GM12878 (cell line): ENCODE measurements at places on chromosomes 5 and 9. TPM values are rescaled to one million over a fixed set of nuclear protein-coding genes. Genes with fewer than 3 reads are reported as not detected.
A peak's percentile ranks its signal among the peaks of the same experiment; 100 is the strongest.

DNA sequence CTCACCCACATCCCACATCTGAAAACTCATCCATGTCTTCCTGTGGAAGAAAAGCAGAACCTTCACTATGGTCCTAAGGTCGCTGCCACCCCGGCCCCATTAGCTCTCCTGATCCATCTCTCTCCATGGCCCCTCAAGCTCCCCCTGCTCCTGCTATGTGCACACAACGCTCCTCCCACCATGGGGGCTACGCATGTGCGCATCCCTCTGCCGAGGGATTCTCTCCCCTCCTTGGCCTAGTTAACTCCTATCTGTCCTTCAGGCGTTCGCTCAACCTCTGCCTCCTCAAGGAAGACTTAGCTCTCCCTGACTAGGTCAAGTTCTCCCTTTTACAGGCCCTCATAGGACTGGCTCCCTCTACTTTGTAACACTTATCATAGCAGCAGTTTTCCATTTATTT is 9.8 kb downstream of the AKNA start:
- H3K27me3 ChIP-seq = no peaks in the 10 kb centered on the region
- H3K4me3 ChIP-seq = no peak overlapping the region
- peaks cover 39% of the 10 kb centered on the region for H3K36me3 ChIP-seq
- H3K4me1 ChIP-seq = peaks cover 31% of the 10 kb centered on the region
- H3K27ac ChIP-seq = no peak overlapping the region

GRCh38 chr5:97628031-97628430 is 445.0 kb upstream of the RIOK2 start:
- H3K27me3 ChIP-seq = no peaks in the 10 kb centered on the region
- H3K27ac ChIP-seq = no peak overlapping the region
- no peaks in the 10 kb centered on the region for H3K4me1 ChIP-seq
- no peak overlapping the region for H3K4me3 ChIP-seq
- no peaks in the 10 kb centered on the region for H3K36me3 ChIP-seq

DNA sequence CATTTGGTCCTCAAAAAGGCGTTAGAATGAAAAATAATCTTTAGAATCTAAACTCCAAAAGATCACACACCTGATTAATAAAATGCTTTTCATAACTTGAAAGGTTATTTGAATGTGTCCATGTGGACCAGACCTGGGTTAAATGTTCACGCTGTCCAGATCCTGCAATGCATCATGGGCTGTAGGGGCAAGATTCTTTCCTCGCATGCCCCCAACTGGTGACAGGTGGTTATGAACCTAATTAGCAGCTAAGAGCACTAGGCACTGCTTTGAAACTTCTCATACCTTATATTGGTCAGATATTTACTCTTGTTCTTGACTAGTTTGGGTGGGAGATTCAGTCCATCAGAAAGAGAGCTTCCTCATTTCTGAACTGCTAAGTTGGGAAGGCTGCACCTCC is 19.3 kb upstream of the PIP5K1B start:
- H3K36me3 ChIP-seq = no peaks in the 10 kb centered on the region
- H3K4me3 ChIP-seq = no peak overlapping the region
- H3K4me1 ChIP-seq = no peaks in the 10 kb centered on the region
- no peak for DNase-seq
- H3K27ac ChIP-seq = no peak overlapping the region
- H3K27me3 ChIP-seq = no peaks in the 10 kb centered on the region

The SPATA9 gene
- polyA plus RNA-seq = 0.16 and 0.66 TPM in 2 replicates

DNA sequence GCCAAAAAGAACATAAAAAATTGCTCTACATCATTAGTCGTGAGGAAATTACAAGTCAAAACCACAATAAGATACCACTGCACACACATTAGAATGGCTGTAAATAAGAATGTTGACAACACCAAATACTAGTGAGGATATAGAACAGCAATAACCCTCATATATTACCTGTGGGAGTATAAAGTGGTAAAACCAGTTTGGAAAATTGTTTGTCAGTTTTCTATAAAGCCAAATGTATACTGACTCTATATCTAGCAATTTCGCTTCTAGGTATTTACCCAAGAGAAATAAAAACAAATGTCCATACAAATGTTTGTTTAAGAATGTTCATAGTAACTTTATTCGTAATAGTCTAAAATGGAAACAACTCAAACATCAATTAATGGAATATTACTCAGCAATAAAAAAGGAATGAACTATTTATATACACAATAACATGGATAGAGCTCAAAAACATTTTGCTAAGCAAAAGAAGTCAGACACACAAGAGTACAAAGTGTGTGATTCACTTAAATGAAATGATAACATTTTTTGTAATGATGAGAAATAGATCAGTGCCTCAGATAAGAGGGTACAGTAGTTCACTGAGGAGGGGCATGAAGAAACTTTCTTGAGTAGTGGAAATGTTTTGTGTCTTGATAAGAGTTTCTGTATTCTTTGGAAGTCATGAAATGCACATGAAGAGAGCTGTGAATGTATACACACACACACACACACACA is 219.6 kb upstream of the ZNF462 start:
- no peak overlapping the region for H3K4me3 ChIP-seq
- no peak overlapping the region for H3K27ac ChIP-seq
- H3K4me1 ChIP-seq = no peaks in the 10 kb centered on the region
- no peak for DNase-seq

The TEX48 gene
- not detected in 2 replicates for polyA plus RNA-seq

- no peak for DNase-seq
- no peaks in the 10 kb centered on the region for H3K36me3 ChIP-seq
- H3K4me3 ChIP-seq = no peak overlapping the region
Measured at GRCh38 chr5:115588640-115589039, 13.6 kb downstream of the TICAM2 start.

The GFPT2 gene
- 0.06 TPM in 1 of 2 replicates, not detected in the other for polyA plus RNA-seq

The ARL14EPL gene
- polyA plus RNA-seq = not detected in 2 replicates

The EHMT1 gene
- 47.6 and 51.9 TPM in 2 replicates for polyA plus RNA-seq

DNA sequence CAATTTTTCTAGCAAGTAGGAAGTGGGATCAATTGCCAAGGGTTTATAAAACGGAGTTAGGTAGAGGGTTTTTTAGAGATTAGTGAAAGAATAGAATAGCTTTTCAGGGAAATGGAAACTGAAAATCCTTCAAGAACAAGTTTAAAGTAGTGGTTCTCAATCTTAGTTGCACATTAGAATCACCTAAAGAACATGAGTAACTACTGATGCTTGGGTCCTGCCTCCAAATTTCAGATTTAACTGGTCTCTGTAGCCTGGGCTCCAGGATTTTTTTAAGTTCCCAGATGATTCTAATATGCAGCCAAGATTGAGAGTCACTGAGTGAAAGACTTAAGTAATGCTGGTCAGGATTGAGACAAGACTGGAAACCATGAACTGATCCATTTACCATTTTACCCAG is 20.5 kb downstream of the ELOVL7 start:
- no peak overlapping the region for H3K4me3 ChIP-seq
- no peaks in the 10 kb centered on the region for H3K27me3 ChIP-seq
- H3K27ac ChIP-seq = no peak overlapping the region
- H3K4me1 ChIP-seq = peaks cover 53% of the 10 kb centered on the region
- H3K36me3 ChIP-seq = no peaks in the 10 kb centered on the region
- no peak for DNase-seq

DNA sequence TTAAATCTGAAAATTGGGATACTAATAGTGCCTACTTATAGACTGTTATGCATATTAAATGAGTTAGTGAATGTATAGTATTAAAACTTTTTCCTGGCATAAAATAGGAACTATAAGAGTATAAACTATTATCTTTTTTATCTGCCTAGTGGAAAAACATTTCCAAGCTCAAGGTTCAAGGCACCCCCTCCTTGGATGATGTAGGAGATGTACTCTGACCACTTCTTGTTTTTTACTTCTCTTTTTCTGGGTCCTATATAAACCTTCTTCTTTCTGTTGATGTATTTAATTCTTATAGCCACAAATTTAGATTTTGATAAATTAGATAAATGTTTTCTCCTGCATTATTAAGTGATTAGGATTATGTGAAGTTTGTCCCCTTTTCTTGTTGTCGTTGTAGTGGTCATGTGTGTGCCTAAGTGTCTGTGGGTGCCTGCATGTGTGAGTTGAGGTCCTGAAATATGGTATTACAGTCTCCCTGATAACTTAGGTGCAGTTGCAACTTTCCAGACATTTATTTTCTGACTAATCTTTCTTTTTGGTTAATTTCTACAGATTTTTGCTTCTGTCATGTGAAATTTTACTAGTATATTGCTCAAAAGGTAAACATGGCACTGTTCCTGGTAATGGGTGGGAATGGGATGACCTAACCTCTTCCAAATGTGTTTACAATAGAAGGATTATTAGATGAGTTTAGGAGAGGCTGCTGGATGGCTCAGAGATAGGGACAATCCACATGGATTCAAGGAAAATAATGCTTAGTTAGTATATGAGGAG is 160.8 kb upstream of the CDKN2B start:
- H3K4me1 ChIP-seq = peaks cover 3% of the 10 kb centered on the region; the same call in 1 of the 2 replicates
- H3K36me3 ChIP-seq = no peaks in the 10 kb centered on the region
- no peaks in the 10 kb centered on the region for H3K27me3 ChIP-seq
- no peak for DNase-seq
- H3K27ac ChIP-seq = no peak overlapping the region

The SHROOM1 gene
- 0.31 and 0.82 TPM in 2 replicates for polyA plus RNA-seq

The SLC24A2 gene
- not detected in 2 replicates for polyA plus RNA-seq

The CNTFR gene
- not detected in 2 replicates for polyA plus RNA-seq

DNA sequence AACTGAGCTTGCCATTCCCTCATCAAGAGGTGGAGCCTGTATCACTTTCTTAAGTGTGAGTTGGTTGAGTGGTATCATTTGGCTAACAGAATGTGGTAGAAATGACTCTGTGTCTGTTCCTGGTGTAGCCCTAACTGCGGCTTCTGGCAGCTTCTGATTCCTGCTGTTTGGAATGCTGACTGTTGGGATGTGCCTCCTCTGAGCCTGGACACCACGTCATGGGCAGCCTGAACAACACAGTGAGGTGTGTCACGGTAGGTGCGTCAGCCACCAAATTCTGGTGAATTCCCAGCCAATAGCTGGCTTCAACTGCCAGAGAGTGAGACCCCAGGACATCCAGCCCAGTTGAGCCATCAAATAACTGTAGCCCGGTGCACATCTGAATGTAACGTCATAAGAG is 6.1 kb upstream of the C9orf152 start:
- no peak overlapping the region for H3K27ac ChIP-seq
- no peaks in the 10 kb centered on the region for H3K27me3 ChIP-seq
- H3K4me1 ChIP-seq = no peaks in the 10 kb centered on the region
- no peak overlapping the region for H3K4me3 ChIP-seq

The ZNF354C gene
- polyA plus RNA-seq = not detected in 2 replicates

- no peak overlapping the region for H3K27ac ChIP-seq
- no peaks in the 10 kb centered on the region for H3K36me3 ChIP-seq
- no peak for DNase-seq
- H3K27me3 ChIP-seq = no peaks in the 10 kb centered on the region
- no peak overlapping the region for H3K4me3 ChIP-seq
- H3K4me1 ChIP-seq = no peaks in the 10 kb centered on the region
Measured at GRCh38 chr9:4077499-4078102, 222.3 kb downstream of the GLIS3 start.

DNA sequence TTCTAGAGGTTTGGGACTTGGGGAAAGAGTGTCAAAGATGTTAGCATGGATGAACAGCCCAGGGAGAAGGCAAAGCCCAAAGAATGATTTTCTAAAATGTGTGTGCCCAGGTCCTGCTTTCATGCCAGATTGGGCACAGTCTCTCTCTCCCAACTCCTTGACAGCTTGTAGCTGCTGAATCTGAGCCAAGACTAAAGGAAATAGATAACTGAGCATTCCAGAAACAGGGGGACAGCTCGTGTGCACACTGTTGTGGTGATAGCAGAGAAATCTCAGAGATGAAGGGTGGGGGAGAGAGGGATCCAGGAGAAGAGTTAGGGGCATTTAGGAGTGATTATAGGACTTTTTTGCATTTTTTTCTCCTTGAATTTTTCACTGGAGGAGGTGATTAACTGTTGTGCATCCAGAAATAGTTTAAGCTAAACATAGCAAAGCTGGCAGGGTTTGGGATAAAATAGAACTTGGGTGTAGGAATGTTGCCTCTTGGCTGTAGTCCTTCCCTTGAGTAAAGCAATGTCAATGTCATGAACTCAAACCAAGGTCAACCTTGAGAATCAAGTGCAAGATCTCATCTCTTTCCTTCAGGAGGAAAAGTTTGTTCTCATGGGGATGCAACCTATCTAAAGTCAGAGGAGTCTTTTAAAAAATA is 245.9 kb downstream of the SH3GL2 start:
- no peaks in the 10 kb centered on the region for H3K36me3 ChIP-seq
- no peak overlapping the region for H3K4me3 ChIP-seq
- no peak overlapping the region for H3K27ac ChIP-seq
- no peaks in the 10 kb centered on the region for H3K4me1 ChIP-seq
- peaks cover 1% of the 10 kb centered on the region; the same call in 1 of the 2 replicates for H3K27me3 ChIP-seq

The SPATA31A1 gene
- not detected in 2 replicates for polyA plus RNA-seq

The EGFLAM gene
- not detected in 2 replicates for polyA plus RNA-seq

- H3K4me1 ChIP-seq = 0 out of 2 replicates have a peak, but pooled peaks cover 4% of the 10 kb centered on the region
- no peaks in the 10 kb centered on the region for H3K27me3 ChIP-seq
- peak overlapping the region; percentile 87 for H3K27ac ChIP-seq
- peak overlapping the region; percentile 100 for H3K4me3 ChIP-seq
Measured at GRCh38 chr9:110049699-110050450, 158.1 kb downstream of the C9orf152 start.

The MLANA gene
- 0.21 and 0.26 TPM in 2 replicates for polyA plus RNA-seq

DNA sequence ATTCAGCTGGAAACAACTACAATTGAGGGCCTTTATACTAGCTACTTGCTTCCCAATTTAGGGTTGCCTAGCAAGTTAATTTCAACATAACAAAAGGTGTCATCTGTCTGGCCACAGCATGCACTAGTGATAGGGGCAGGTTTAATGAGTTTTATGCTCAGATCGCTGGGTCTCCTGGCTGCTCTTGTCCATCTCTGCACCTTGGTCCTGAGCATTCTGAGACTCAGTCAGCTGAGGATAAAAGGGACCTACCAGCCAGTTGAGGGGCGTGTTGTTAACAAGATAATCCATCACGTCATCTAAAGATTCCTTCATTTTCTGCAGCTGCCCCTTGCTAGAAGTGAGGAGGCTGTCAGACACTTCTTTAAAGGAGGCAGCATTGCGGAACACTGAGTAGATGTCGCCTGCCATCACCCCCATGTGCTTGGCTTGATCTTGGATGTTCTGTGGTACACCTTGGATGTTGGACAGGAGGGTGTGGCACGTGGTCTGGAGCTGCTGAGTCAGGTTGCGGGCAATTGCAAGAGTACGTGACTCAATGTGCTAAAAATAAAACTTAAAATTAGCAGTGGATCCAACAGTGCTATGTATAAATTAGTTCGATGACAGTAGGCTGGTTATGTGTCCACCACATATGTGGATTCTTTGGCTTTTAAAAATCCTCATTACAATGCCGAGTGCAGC is 11.0 kb downstream of the PLIN2 start:
- no peak overlapping the region for H3K4me3 ChIP-seq
- H3K27ac ChIP-seq = no peak overlapping the region
- H3K27me3 ChIP-seq = no peaks in the 10 kb centered on the region
- no peak for DNase-seq
- H3K36me3 ChIP-seq = peaks cover 38% of the 10 kb centered on the region

The PCDH12 gene
- polyA plus RNA-seq = not detected in 2 replicates

The GPR151 gene
- 0.11 TPM in 1 of 2 replicates, not detected in the other for polyA plus RNA-seq

GRCh38 chr5:139363937-139364336 is 19.2 kb downstream of the SLC23A1 start:
- H3K4me3 ChIP-seq = no peak overlapping the region
- peaks cover 7% of the 10 kb centered on the region for H3K36me3 ChIP-seq
- no peak overlapping the region for H3K27ac ChIP-seq
- no peaks in the 10 kb centered on the region for H3K27me3 ChIP-seq
